Stimulated activated CD8-positive, alpha-beta memory T cell treated with anti-CD3 and anti-CD28 coated beads, Interleukin-4, amount 100 ng/mL, for 4 hours (primary cell): ENCODE measurements at places on chromosomes 6 and 20.

GRCh38 chr6:87431263-87431662 is 23.5 kb downstream of the CFAP206 start:
- DNase-seq, result no peak

DNA sequence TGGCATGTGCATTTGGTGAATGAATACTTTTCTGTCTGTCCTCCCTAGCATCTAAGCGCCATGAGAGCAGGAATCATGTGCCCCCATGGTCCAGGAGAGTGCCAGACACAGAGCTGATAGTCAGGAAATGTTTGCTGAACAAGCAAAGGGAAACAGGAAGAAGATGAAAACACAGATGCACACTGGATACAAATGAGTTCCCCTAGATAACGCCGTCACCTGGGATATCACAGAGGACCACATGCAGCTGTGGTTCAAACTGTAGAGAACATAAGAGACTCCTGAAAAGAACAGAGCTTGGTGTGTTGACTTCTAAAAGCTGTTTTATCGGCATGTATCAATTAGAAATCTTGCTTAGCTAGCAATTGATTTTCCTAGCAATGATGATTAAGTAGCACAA is 293.7 kb downstream of the BTBD3 start:
- DNase-seq, result no peak

DNA sequence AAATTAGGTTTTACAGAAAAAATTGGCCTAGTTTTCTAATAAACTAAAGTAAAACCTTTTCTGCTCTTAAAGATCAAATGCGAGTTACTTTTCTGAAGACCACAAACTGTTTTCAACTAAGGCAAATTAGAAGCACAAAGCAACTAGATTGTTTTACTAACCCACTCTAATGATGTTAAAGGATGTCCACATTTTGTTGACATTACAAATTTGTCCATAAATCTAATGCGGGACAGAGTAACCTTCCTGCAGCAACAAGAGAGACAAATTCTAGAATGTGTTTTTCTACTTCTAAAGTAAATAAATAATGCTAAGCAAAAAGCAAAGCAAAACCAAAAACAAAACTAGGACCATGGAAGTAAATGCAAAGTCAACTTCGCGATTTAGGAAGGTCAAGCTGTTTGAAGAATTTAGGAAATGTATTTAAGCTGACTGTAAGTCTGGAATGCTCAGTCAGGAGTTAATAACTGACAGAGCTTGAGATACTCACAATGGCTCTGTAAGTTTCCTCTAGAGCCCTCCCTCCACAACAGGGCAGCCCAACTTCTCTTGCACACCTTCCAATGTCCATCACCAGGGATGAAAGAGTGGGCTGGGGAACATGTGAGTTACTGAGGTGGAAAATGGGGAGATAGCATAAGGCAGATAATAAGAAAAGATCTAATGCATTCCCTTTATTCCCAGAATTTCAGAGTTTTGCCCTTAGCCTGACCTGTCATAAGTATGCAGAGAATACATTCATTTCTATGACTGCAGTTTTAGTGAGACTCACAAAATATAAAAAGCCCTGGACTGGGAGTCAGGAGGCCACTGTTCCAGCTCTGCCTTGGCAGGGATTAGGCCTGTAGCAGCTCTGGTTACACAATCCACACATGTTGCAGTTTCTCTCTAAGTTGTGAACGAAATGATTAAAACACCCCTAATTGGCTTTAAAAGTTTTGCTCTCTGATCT is 158.8 kb downstream of the FOXA2 start:
- DNase-seq, result no peak

DNA sequence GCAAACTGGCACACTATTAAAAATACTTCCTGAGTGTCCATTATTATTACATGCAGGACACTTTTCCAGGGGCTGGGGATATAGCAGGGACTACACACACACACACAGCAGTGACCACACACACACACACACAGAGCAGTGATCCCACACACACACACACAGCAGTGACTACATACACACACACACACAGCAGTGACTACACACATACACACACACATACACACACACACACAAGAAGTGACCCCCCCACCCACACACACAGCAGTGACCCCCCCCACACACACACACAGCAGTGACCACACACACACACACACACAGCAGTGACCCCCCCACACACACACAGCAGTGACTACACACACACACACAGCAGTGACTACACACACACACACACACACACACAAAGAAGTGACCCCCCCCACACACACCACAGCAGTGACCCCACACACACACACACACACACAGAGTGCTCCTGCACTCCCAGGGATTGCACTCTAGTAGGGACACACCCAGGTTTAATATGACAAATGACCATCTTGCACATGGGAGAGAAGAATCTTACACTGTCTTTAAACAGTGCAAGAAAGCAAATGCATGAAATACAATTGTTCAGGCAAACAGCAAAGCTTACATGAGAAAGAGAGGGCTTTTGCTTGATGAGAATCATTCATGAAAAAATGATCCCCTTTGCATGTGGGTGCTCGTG is 115.5 kb downstream of the IRF4 start:
- DNase-seq, result no peak

- DNase-seq, result no peak
These were observed 320.1 kb downstream of the ESR1 start for GRCh38 chr6:152127432-152128165.

DNA sequence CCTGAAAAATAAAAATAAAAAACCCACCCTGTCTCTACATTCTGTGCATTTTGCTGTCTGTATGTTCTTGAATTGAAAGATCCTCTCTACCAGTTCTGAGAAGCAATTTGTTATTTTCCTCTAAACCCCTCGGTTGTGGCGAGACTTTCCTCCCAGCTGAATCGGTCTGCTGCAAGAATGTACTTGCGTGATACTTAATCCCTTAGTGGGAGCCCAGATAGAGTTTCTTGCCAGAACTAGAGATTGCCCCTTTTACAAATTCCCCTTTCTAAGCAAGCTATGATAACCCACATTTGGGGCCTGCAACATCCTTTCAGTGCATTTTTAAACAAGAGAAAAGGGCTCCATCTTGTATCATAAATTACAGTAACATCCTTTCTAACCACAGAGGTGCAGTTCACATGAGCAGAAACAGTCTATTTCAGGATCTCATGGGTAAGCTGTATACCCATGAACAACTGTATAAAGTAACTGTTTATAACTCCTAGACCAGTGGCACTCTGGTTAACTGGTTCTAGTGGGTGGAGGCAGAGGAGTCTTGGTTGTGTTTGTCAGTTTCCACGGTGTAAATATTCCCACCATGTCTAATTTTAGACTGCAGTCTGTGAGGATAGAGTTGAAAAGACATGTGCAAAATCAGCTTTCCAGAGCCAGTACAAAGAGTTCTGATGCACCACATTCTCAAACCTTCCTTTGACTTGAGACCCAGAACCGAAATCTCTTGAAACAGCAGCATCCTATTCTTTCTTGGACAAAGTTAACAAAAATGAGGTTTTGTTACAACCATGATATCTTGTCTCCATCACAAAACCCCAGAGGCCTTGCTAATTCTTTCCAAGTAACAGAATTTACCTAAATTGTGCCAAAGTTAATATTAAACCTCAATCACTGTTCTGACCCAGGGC is 113.1 kb upstream of the ZNF217 start:
- no peak for DNase-seq

- DNase-seq, result no peak
These were observed 60.7 kb upstream of the SYNCRIP start for GRCh38 chr6:85703406-85703805.

DNA sequence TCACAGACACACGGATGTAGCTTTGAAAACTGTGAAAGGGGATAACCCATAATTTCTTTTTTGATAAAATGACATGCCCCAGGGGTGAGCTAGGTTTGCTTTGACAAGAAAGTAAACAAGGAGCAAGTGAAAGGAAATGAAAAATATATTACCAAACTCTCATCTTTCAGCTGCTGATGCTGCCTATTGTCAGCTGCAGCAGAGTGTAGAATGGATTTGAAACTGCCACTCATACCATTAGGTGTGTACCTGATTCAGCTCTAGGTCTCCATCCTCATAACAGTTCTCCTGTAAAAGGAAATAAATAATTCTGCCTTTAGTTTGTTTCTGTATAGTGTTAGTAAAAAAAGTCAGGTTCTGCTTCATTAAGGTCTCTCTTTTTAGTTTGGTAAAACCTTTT is 415.1 kb upstream of the MARCKS start:
- no peak for DNase-seq

DNA sequence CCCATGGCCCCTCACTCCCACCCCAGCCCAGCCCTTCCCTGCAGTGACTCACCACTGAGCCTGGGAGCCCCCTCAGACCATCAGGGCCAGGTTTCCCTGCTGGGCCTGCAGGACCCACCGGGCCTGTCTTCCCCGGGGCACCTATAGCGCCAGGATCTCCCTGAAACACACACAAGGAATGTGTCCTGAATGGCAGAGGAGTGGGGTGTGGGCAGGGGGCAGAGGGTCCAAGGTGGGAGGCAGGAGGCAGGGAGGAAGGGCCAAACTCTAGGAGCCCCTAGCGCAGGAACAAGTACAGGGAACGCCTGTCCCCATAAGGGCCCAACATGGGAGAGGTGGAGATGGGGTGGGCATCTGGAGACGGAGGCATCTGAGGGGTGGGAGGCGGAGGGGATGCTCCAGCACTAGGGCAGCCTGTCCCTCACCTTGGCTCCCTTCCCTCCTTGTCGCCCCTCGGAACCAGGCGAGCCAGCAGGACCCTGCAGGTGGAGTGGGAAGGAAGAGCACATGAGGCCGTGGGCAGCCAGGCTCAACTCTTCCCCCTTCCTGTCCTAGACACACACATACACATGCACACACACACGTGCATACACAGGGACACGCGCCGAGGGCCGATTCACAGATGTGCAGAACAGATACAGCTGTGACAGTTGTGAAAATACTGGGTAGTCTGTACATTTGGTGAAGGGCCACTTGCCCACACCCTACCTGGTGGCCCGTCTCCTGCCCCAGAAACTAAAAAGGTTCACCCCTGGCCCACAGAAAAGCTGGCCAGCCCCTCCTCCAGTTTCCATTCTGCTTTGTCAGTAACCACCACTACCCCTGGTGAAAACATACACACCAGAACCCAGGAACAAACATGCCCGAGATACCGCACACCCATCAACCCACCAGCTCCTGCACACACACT is 24.6 kb downstream of the COL11A2 start:
- no peak for DNase-seq

DNA sequence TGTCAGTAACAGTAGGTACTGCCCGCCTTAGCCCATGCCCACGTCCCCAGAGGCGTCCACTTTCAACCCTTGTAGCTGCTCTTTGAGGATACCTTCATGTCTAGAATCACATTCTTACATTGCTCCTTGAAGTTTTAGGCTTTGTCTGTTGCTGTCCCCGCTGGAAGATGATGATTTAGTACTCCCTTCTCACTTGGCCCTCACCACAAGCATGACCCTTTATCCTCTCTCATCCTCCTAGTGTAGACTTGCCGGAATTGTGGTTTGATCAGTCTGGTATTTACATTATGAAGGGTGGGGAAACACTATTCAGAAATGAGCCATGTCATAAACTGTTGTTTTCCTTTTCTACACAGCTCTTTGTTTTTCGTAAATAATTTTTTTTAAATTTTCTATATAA is 87.4 kb downstream of the ARID1B start:
- no peak for DNase-seq

GRCh38 chr6:41208439-41209106 is 7.6 kb upstream of the TREML2 start:
- DNase-seq, result no peak

- DNase-seq, result no peak
These were observed 2.9 kb downstream of the TFAP2B start for GRCh38 chr6:50821441-50822077.

GRCh38 chr20:60804918-60805630 is 447.0 kb upstream of the CDH4 start:
- no peak for DNase-seq

GRCh38 chr6:154292855-154293519 is 63.6 kb downstream of the IPCEF1 start:
- DNase-seq, result no peak

GRCh38 chr20:47765271-47765670 is 20.0 kb downstream of the SULF2 start:
- DNase-seq, result no peak

GRCh38 chr6:41460742-41461336 is 85.3 kb upstream of the FOXP4 start:
- no peak for DNase-seq

DNA sequence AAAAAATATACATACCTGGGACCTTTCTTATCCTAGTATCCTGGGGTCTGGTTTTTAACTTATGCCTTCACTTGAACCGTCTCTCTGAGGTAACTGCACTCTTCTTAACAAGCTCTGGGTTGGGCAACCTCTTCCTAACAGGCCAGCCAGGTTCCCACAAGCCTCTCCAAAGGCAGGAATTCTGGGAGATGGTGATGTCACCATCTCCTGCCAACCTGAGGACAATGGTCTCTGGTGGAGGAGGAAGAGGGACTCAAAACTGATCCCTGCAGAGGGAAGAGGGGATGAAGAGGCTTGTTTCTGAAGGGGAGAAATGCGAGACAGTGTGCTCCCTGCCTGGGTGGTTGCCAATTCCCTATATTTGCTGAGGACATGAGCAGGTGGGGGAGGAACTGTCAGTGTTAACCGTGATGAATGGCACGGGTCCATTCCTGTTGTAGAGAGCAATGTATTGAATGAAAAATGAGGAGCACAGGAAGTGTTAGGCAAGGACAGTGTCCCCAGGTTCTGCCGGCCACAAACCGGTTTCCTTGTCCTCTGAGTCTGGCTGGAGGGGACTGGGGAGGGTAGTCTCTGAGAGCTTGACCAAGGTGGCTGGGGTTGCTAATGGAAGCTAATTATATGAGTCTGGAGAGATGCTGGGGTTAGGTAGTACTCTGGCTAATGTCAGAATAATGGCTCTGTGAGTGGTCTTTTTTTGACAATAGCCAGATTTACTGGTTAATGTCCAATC is 95.5 kb downstream of the KCNB1 start:
- DNase-seq, result no peak

GRCh38 chr6:1552296-1552761 is 57.4 kb upstream of the FOXC1 start:
- no peak for DNase-seq

DNA sequence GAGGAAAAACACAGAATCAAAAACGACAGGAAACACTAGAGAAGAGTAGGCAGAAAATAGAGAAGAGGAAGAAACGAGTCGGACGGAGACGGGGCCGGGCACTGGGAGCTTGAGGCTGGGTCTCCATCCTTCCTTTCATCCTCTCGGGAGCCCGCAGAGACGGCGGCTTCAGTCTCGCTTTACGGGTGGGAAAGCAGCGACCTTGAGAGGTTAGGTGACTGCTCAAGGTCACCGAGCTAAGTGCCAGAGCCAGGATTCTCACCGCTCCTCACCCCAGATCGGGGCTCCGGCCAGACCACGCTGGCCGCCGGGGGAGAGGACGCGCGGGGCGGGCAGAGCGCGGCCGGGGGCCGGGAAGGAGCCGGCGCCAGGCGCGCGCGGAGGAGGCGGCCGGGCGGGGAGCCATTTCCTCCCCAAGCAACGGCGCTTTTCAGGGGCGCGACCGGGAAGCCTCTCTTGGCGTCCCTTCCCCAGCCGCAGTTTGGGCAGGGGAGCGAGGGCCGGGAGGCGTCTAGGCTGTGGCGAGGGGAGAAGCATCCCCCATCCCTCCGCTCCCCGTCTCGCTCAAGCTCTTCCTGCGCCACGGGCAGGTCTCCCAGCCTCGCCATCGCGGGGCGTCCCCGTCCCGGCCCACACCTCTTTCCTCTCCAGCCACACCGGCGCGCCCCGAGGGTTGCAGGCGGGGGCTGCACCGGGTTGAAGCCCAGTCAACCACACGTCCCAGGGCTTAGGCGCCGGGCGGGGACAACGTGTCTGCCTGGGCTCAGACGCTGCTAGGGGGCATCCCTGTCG is 24.1 kb upstream of the MAP3K7 start:
- DNase-seq, result no peak
